Peyer's patch (tissue), 4 donors: ENCODE measurements at places on chromosomes 13 and 19. TPM values are rescaled to one million over a fixed set of nuclear protein-coding genes. Genes with fewer than 3 reads are reported as not detected.

The ATP4A gene
- total RNA-seq: not detected

The FCAR gene
- total RNA-seq: not detected

The CPT1C gene
- total RNA-seq: 5.6 TPM

The MAB21L1 gene
- total RNA-seq: 4.1 TPM

The ZNF701 gene
- total RNA-seq: 36.5 TPM

The CKAP2 gene
- 9.8 TPM for total RNA-seq

The KCNRG gene
- not detected for total RNA-seq

The CRX gene
- not detected for total RNA-seq

The MEGF8 gene
- total RNA-seq: 20.6 TPM

The ZNF135 gene
- total RNA-seq: 1.2 TPM

DNA sequence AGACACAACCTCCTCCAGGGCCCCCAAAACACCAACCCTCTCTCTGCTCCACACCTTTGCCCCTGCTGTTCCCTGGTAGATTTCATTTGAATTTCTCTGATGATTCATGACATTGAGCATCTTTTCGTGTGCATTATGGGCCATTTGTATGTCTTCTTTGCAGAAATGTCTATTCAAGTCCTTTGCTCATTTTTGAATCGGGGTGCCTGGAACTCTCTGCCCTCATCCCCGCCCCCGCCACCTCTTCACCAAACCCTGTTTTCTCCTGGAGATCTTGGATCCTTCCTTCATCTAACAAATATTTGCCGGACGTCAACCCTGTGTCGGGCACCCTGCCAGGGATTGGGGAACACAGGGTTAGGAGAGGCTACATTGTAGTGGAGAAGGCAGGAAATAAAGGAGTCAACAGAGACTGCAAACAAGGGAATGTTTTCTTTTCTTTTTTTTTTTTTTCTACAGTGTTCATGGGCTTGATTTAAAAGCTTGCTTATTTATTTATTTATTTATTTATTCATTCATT is 25.5 kb upstream of the SLC1A5 start:
- peak; percentile 65 for DNase-seq

DNA sequence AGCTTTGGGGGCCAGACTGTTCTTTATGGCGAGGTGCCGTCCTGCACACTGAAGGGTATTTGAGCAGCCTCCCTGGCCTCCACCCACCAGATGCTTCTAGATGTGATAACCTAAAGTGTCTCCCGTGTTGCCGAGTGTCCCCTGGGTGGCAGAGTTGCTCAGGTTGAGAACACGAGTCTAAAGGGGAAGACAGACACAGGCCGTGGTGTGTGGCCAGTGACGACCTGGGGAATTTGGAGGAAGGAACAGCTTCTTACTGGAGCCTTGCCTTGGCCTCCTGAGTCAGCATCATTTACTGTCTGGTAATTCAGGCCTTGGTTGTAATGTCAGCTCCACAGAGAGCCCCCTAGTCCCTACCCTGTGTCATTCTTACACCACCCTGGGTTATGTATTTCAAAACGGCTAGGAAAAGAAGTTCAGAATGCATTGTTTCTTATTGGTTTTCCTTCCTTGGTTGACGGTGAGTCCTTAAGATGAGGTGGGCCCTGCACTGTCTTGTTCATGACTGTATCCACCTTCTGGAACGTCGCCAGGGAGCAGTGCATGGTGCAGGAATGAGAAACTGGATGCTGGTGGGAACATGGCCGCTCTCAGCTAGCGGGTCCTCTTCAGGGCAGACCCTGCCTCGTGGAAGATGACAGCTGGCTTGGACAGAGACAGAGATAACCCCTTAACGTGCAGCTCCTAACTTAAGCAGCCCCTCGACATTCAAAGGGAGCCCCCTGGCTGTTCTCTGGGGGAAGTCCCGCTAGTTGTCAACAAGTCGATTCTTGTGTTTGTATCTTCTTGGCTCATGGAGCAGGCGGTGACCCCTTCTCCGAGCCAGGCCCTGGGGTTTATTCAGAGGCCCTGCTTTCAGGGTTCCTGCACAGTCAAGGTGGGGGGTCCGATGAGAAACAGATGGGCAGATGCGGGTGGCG is 7.2 kb downstream of the SIN3B start:
- DNase-seq: no peak

DNA sequence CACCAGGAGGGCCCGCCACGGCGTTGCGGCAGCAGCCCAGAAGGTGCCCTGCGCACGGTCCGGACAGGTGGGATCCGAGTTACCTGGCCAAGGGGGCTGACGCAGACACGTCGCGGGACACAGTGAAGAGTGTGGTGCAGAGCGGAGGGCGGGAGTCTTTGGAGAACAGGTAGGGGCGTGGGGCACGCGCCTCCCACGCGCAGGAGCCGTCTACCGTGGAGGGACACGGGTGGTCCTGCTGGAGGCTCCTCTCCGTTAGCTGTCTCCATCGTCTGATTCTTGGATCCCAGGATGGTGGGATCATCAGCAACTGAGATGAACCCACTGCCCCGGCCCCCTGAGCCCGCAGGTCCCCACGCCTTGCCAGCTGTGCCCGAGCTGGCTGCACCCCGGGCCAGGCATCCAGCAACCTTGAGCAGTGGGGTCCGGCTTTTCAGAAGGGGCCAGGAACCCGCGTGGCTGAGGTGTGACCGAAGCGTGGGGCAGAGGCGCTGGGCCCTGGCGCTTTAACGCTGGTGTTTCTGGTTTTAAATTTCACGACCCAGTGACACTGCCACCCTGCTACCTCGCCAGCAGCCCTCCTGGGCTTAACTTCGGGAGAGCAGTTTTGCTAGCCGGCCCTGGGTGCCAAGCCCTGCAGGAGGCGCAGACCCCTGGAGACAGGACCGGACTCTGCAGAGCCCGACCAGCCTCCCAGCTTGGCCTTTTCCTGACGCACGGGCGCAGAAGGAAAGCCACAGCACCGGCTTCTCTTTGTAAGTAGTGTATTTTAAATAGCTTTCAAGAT is 7.3 kb downstream of the FGF22 start:
- DNase-seq: no peak

DNA sequence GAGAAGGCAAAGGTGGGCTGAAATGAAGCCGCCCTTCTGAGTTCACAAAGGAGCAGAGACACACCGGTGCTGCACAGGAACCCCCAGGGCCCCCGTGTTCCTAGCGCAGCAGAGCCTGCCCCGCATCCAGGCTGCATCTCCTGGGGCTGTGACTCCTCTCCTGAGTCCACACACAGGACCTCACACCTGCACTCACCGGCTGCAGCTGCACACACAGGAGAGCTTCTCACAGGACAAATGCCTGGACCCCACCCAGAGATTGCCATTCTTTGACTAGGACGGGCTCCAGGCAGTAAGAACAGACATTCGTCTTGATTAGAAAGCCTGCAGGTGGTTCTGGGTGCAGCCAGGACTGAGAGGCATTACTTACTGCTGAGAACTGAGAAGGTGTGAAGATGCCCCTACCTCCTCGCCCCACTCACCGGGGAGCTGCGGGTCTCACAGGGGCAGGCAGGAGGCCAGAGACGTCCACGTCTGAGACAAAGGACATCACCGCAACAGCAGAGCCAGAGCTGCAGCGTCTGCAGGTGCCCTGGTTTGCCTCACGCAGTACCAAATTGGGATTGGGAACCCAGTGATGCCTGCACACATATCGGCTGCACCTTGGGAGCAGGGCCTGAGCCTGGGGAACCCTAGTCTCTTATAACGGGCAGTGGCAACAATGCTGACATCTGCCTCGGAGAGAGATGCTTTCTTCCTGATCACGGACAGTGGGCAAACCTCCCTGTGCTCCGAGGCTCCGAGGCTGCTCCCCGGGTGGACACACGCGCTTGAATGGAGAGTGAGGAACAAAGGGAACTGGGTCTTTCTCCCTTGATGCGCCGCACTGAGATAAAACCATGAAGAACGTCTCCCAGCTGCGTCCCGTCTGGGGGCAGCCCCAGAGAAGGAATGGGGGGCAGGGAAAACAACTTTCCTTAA is 50.4 kb downstream of the RASA3 start:
- no peak for DNase-seq

- no peak for DNase-seq
Observed at GRCh38 chr19:58054901-58055874, 3.9 kb upstream of the ZNF135 start.

GRCh38 chr13:60957816-60958215 is 457.8 kb downstream of the PCDH20 start:
- no peak for DNase-seq

DNA sequence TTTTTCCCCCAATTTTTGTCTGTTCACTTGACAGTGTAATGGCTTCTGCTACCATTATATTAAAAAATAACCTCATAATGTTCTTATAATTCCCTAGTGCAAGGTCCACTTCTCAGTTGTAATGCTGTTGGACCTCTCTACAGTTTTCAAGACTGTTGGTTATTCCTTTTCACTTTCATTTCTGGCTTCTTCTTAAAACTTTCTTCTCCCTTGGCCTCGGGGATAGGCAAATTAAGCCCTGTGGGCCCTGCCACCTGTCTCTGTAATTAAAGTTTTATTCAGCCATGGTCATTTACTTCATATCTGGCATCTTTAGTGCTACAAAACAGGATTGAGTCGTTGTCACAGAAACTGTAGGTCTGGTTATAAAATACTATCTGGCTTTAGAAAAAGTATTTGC is 313.5 kb downstream of the KLF12 start:
- DNase-seq: no peak

DNA sequence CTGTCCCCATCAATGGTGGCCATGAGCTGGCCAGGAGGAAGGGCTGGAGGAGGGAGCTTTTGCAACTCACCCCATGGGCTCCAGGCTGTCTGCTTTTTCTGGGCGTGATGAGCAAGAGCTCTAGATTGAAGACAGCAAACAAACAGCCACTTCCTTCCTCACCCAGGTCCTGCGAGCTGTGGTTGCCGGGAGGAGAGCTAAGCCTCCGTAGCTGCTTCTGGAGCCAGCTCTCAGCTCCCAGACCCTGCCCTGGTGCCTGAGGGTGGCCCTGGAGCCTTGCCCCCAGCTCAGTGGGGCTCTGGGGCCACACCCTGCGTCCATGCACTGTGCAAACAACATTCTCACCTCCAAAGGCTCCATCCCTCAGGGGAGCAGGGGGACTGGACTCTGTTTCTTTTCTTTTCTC is 6.2 kb downstream of the MYO1F start:
- peak; percentile 84 for DNase-seq

DNA sequence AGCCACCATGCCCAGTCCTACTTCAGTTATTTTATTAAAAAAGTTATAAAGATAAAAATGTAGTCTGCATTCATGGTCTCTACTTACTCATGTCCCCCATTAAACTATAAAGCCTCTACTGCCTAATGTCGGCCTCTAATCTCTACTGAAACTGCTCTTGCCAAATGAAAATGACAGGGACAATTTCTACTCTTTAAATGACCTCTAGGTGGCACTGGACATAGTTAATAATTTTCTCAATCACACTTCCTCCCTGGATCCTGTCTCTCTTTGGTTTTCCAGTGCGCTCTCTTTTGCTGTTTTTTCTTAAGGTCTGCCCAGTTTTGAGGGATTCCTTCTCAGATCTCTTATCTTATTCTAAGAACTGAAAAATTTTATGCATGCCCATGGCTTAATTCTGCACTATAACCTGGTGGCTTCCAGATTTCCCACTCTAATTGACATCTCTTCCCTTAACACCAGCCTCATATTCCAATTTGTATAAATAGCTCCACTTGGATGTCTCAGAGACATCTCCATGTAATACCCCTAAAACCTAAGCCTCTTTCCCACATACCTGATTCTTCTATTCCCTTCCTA is 54.3 kb downstream of the MTMR6 start:
- no peak for DNase-seq

- peak; percentile 66 for DNase-seq
Observed at GRCh38 chr19:2488942-2489731, 13.2 kb downstream of the GADD45B start.

- DNase-seq: no peak
Observed at GRCh38 chr13:59279576-59279975, 884.2 kb downstream of the DIAPH3 start.
